ENCODE measurements at places on chromosomes 2 and 18.
A peak's percentile ranks its signal among the peaks of the same experiment; 100 is the strongest.

DNA sequence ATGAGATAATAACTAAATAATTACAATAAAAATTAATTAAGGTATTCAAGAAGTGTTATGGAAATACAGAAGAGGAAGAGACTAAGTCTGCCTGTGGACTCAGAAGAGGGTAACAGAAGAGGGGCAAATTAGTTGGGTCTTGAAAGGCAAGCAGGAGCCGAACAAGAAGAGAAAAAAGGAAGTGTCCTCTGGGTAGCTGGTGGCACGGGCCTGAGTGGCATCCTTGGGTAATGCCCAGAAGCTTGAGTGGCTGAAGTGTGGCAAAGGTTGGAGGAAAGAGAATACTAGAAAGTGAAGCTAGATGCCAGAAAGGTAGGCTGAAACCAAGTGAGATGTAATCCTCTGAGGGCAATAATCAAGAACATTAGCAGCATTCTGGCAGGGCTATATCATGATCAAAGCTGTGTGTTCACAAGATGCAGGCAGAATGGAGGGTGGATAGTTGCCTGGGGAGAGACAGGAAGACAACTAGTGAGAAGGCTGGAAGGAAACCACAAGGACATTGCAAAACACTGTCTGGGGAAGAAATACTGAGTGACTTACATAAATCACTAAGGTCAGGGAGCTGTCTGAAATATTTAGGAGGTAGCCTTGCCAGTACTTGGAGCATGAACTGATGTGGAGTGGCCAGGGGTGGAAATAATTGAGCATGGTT, 16.2 kb downstream of the DOCK10 start:
- peak; percentile 60 for DNase-seq

- no peak for DNase-seq
Measured at GRCh38 chr2:32743480-32744236, 115.8 kb downstream of the TTC27 start.

- DNase-seq = no peak
Measured at GRCh38 chr18:75896865-75897264, 469.4 kb upstream of the SMIM21 start.

- no peak for DNase-seq
Measured at GRCh38 chr2:23530909-23531276, 145.9 kb downstream of the KLHL29 start.

GRCh38 chr2:115160531-115161080, 718.2 kb downstream of the DPP10 start:
- DNase-seq = no peak

GRCh38 chr2:60157283-60157682, 396.2 kb downstream of the BCL11A start:
- DNase-seq = no peak

DNA sequence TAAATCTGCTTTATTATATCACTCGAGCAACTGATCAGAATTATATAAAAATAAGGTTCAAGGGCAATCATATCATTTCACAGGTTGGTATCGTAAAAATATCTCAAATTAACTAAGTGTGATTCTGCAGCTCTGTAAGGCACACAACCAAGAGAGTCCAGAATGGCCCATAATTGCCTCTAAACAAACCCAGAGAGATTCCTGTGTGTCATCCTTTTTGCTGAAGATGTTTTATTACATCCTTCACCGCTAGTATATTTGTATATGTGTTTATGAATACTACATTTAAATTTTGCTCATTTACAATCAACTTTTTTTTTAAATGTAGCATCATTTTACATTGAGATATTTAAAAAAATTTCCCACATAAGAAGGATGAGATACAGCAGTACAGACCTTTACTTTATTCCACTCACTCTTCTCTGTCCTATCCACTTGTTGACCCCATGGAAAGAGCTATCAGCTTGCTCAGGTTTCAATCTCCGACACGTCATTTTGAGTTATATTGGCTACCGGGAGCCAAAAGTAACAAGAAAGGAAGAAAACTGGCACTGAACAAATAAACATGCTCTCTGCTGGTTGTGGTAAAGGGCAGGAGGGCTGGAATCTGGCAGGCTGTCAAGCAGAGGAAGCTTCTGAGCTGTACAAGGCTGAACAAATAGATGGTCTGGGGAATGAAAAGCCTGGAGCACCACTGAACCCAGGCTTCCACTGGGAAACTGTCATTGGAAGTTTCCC, 23.1 kb downstream of the PLA2R1 start:
- no peak for DNase-seq

DNA sequence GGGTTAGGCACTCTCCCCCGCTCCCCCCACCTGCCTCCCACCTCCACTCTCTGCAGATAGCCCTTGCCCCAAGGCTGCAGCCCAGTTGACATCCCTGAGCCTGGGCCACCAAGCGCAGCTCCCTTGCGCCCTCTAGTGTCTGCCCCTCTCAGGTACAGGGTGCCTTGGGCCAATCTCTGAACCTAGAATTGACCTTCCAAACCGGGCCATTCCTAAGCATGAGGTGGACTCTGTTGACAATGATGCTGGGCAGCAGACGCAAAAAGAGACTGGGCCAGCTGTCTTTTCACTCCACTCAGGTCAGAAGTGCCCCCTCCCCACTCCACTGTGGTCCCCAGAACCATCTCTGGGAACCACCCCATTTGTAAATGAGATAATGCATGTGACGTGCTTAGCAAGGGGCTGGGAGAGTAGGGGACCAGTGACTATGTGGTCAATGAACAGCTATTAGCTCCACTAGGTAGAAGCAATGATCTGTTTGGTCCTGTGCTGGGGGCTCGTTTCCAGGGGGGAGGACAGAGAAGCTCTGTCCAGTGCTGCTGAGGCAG, 43.3 kb upstream of the PLB1 start:
- no peak for DNase-seq

DNA sequence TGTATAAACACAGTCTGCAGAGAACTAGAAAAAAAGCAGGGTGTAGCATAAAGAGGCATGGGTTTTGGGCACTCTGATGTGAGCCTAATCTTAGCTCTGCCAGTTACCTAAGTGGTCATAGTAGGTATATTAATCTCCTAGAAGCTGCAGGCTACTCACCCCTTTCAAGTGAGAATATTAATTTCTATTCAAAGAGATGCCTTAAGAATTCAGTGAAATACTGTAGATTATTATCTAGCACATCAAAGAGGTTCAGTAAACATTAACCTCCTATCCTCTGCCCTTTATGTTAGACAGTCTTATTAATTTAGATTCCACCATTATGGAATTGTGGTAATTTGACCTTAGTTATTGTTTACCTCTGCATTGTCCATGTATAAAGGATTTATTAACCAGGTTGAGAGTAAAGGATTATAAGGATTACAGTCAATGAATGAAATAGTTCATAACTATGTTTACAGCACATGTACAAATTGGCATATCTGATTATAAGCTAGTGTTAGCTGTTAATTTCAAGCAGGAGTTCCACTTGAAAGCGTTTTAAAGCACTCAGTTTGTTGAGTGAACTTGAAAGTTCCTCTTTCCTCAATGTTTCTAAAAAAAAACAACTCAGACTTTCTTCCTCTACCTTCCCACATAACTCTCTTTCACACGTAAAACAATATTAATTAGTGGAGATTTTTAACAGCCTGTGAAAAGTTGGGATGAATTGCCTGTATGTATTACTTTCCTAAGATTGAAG, 150.6 kb upstream of the EPC2 start:
- no peak for DNase-seq

GRCh38 chr2:173019755-173020154, 55.9 kb upstream of the MAP3K20 start:
- no peak for DNase-seq

DNA sequence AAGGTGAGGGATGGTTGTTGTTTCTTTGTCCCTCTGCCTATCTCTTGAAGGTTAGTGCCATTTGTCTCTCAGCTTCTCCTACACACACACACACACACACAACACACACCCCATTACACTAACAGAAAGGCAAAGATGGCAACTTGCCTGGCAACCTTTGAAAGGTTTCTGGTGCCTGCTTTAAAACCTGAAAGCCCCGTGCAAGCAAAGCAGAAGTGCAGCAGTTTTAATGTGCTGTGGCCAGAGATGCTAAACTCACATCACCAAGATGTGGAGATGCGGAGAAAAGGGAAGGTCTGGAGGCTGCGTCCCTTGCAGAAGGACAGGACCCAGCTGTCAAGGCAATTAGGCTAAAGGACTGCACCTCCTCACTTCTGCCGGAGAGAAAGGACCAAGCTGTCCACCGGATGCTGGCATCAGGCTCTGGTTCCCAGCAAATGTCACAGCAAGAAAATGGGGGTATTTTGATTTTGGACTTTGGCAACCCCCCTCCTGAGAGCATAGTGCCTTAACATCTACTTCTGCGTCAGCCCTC, 196.4 kb downstream of the ARL4C start:
- DNase-seq = no peak

DNA sequence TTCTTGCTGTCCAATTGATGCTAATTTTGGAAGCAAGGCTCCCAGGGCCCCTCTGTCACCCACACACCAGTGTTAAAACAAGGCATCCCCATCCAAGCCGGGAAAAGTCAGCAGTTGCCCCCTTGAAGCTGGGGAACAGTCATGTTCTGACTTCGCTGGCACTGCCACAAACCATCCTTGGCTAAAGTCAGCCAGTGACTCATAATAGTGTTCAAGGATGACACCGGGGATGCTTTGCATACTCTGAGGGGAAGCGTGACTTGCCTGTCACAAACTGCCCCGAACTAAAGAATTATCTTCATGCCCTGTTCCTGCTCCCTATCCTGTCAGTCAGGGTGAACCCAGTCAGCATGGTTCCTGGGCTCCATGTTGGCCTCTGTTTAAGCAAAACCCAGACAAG, 37.0 kb downstream of the TGFA start:
- no peak for DNase-seq

GRCh38 chr2:235535423-235536130, 41.7 kb downstream of the AGAP1 start:
- no peak for DNase-seq

GRCh38 chr18:3247240-3248061, at the start of gene MYL12A:
Gene MYL12A (plus strand): TSS chr18:3247801. CDS start chr18:3253248, 5,447 bp downstream.
- peak; percentile 96 for DNase-seq

GRCh38 chr2:128425216-128425615, 106.5 kb upstream of the HS6ST1 start:
- no peak for DNase-seq

GRCh38 chr2:201680743-201681142, 17.7 kb downstream of the MPP4 start:
- no peak for DNase-seq

GRCh38 chr2:54655046-54655809, 68.2 kb upstream of the EML6 start:
- no peak for DNase-seq

Measured in HS-5 (cell line).